Liver (tissue), 10 donors: ENCODE measurements at places on chromosomes 5 and 9. TPM values are rescaled to one million over a fixed set of nuclear protein-coding genes. Genes with fewer than 3 reads are reported as not detected.

- DNase-seq, result peak; percentile 21
- no peak overlapping the region for H3K4me3 ChIP-seq
These were observed 29.9 kb downstream of the SKP1 start for GRCh38 chr5:134146651-134147518.

Gene GOLM1
- 17.1 TPM for polyA plus RNA-seq

GRCh38 chr9:77876590-77876989, 155.0 kb downstream of the GNAQ start:
- H3K27me3 ChIP-seq, result no peaks in the 10 kb centered on the region
- no peak overlapping the region for H3K4me3 ChIP-seq
- H3K27ac ChIP-seq, result no peak overlapping the region

- H3K36me3 ChIP-seq, result no peaks in the 10 kb centered on the region
These were observed 53.9 kb downstream of the FXN start for GRCh38 chr9:69089491-69089890.

DNA sequence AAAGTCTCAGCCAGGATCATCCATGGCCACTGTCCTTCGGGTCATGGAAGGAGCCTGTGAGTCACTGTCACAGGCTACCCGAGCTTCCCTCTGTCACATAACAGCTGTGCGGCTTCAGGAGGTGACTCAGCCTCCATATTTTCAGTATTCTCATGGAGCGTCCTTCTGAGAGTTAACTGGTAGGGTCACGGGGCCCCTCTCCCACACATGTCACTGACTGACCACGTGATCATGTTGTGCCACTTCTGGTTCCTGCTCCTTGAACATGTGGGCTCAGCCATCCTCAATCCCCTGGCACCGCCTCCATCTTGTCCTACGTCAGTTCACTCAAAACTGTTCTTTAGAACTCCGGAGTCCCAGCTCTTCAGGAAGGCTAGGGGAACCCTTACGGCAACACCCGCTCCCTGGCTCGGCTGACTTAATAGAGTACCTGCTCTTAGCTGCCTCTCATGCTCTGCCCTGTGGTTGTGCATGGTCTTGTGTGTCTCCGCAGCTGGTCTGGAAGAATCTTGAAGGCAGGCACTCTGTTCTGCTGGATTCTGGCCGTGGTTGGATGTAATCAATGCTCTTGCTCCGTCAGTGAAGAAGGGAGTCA, 182.8 kb downstream of the ICE1 start:
- H3K4me1 ChIP-seq, result no peaks in the 10 kb centered on the region
- H3K4me3 ChIP-seq, result no peak overlapping the region
- H3K27ac ChIP-seq, result no peak overlapping the region
- no peaks in the 10 kb centered on the region for H3K36me3 ChIP-seq

DNA sequence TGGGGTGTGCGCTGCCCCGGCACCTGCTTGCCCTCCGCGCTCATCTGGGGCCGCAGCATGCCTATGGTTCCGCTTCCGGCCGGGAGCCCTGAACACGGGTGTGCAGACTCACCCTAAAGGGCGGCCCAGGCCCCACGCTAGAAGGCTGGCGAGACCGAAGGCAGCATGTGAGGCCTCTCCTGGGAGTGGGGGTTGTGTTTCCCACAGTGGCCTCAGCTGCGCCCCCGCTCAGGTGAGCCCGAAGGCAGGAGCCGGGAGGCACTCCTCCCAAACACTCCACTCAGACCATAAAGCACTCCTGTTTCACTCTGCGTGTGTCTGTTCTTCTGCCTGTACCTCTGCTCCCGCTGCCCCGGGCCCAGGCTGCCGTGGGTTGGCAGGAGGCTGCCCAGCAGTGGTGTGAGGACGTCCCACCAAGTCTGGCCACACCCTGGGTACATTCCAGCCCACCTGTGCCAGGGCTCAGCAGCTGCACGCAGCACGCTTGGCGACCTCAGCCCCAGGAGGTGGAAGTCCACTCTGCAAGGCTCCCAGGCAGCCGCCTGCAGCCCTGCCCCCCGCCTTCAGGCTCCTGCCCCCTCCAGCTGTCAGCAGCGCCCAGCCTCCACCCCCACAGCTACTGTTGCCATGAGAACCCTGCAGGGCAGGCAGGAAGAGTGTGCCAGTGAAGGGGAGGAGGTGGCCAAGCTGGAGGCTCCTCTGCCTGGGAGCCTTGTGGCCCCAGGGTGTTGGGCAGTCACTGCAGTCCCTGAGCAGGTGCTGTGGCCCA, 1.2 kb upstream of the AJM1 start:
- peaks cover 40% of the 10 kb centered on the region for H3K4me1 ChIP-seq
- no peak overlapping the region for H3K4me3 ChIP-seq
- peaks cover 5% of the 10 kb centered on the region for H3K36me3 ChIP-seq
- peak overlapping the region; percentile 40 for H3K27ac ChIP-seq
- H3K27me3 ChIP-seq, result no peaks in the 10 kb centered on the region
- DNase-seq, result no peak

Gene SLC34A3
- not detected for polyA plus RNA-seq

DNA sequence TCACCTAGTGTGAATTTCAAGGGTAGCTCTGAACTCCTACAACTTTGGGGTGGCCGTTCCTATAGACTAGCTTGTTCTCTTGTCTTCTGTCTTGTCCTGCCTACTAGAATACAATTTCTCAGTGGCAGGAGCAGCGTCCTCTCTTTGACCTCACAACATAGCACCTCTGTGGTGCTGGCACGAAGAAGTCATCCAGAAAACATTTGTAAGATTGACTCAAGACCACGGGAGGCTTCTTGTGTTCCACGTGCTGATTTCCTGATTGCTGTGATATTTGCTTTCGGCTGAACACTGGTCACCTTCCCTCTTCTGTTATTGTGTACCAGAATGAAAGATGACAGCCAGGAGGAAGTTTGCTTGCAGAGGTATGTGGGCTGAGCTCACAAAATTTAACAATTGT, 27.0 kb downstream of the SLC1A1 start:
- no peaks in the 10 kb centered on the region for H3K4me1 ChIP-seq
- H3K27ac ChIP-seq, result no peak overlapping the region

DNA sequence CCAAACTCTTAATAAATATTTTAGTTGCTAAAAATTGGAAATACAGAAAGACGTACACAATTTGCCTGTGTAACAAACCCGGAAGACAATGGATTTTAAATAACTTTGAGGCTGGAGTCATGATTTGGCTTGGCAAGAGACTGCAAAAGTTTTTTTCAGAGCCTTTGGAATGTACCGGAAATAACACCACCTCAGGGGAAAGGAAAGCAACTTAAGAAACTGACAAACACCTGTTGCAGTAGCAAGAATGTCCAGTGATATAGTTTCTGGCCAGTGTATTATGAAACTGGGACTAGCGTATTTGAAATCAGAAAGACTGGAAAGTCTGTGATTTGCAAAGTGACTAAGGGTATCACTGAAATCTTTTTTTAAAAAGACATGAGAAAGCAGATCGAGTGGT, 842 bp downstream of the MUSK start:
- no peak overlapping the region for H3K4me3 ChIP-seq
- H3K27me3 ChIP-seq, result peaks cover 2% of the 10 kb centered on the region
- H3K27ac ChIP-seq, result no peak overlapping the region
- DNase-seq, result no peak
- no peaks in the 10 kb centered on the region for H3K4me1 ChIP-seq
- no peaks in the 10 kb centered on the region for H3K36me3 ChIP-seq

Gene FOXD4L4
- polyA plus RNA-seq, result not detected

Gene PPP6C
- 10.1 TPM for polyA plus RNA-seq

DNA sequence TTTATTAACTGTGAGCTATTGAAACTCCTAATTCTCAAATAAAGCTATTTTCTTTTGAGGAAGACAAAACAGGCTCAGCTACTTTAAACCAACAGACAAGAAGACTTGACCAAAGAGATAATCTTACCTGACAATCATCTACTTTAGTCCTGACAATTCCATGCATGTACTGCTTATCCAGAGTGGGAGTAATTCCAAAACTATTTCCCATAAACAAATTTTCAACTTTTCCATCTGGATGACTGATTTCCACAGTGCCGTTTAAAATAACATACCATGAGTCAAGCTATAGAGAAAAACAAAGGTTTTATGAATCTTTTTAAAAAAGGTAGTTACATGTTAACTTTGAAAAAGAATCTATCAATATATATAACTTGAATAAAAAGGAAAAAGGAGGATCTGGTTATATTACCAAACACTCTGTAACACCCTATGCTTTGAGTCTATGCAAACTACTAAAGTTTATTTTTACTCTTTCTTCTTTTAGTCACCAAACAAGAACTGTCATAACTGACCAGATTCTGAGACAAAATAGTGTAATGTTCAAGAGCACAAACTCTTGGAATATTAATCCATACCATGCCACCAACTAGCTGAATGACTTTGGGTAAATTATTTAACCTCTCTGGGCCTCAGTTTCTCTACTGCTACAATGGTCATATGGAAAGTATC, 129.7 kb downstream of the RAPGEF6 start:
- DNase-seq, result no peak
- peaks cover 4% of the 10 kb centered on the region for H3K36me3 ChIP-seq
- H3K27me3 ChIP-seq, result no peaks in the 10 kb centered on the region
- no peak overlapping the region for H3K27ac ChIP-seq
- no peaks in the 10 kb centered on the region for H3K4me1 ChIP-seq
- H3K4me3 ChIP-seq, result no peak overlapping the region

Gene HTR4
- 0.19 TPM for polyA plus RNA-seq

DNA sequence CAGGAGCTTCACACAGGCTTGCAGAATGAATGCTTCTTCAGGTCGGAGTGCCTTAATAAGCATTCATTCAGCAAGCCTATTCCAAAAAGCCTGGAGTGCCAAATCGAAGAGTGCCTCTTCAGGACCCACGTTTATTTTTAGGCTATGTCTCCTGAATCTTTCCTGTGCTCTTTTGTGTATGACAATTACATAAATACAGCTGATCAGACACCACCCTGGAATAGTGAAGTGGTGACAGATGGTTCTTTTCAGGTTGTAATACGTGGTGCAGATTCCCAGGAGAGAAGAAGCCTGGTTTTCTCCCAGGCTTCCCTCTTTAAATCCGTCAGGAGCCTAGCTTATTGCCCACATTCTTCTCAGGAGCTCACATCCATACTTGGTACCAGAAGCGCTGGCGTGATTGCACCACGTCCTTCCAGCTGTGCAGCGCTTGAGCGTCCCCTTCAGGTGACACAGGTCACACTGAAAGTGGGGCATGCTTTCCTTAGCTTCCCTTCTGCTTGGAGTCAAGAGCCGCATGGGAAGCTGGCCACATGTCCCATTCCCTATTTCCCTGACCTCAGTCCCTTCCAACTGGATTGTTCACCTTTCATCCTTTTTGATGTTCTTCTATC, 123.1 kb downstream of the ADCY2 start:
- DNase-seq, result no peak
- H3K36me3 ChIP-seq, result no peaks in the 10 kb centered on the region
- no peak overlapping the region for H3K4me3 ChIP-seq
- H3K27me3 ChIP-seq, result no peaks in the 10 kb centered on the region
- no peak overlapping the region for H3K27ac ChIP-seq
- no peaks in the 10 kb centered on the region for H3K4me1 ChIP-seq

GRCh38 chr9:94577036-94577435, 16.6 kb downstream of the FBP2 start:
- peak overlapping the region; percentile 57 for H3K27ac ChIP-seq
- DNase-seq, result no peak
- no peak overlapping the region for H3K4me3 ChIP-seq
- no peaks in the 10 kb centered on the region for H3K27me3 ChIP-seq
- no peaks in the 10 kb centered on the region for H3K36me3 ChIP-seq

DNA sequence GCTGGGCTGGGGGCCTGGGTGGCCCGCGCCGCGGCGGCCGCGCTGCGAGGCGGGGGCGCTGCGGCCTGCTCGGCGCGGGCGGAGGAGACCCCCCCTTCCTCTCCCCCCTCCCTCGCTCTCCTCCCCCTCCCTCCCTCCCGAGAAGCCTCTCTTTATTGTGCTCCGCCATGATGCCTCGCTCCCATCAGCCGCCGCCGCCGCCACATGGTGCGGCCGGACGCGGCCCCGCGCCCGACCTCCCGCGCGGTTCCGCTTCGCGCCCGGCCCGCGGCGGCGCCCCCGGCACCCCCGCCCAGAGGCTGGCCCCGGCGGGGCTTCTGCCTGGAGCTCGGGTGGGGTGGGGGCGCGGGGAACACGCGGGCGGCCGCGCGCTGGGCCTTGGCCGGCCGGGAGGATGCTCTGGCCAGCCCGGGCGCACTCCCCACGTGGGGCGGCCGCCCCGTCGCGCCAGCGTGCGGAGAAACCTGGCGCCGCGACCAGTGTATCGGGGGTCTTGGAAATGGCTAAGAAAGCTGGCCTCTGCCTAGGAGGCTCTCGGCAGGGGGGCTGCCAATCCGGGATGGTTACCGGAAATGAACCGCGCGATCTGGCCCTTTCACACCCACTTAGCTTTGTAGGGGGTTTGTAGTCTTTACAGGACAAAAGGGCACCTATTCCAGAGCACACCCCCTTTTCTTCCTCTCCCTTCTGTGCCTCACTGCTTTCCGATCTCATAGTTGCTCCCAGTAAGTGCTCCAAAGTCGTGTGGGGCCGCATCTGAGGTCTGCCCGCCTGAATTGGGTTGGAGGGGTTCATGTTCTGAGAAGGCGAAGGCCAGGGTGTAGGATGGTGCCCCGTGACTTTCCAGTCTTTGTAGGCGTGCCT, 1.0 kb downstream of the SET start:
- DNase-seq, result no peak
- H3K27me3 ChIP-seq, result no peaks in the 10 kb centered on the region
- peaks cover 35% of the 10 kb centered on the region for H3K4me1 ChIP-seq
- peak overlapping the region; percentile 66 for H3K4me3 ChIP-seq

DNA sequence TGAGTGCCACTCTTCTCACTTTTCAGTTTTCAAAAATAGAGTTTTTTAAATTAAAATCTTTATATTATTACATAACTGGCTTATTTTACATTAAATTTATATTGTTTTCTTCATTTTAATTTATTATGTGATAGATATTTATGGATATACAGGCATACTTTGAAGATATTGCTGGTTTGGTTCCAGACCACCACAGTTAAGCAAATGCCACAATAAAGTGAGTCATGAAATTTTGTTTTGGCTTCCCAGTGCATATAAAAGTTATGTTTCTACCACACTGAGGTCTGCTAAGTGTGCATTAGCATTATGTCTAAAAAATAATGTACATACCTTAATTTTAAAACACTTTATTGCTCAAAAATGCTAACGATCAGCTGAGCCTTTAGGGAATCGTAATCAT, 47.4 kb downstream of the NDUFS4 start:
- H3K27ac ChIP-seq, result no peak overlapping the region
- no peaks in the 10 kb centered on the region for H3K27me3 ChIP-seq
- H3K4me3 ChIP-seq, result no peak overlapping the region
- H3K4me1 ChIP-seq, result peaks cover 2% of the 10 kb centered on the region
- DNase-seq, result no peak

DNA sequence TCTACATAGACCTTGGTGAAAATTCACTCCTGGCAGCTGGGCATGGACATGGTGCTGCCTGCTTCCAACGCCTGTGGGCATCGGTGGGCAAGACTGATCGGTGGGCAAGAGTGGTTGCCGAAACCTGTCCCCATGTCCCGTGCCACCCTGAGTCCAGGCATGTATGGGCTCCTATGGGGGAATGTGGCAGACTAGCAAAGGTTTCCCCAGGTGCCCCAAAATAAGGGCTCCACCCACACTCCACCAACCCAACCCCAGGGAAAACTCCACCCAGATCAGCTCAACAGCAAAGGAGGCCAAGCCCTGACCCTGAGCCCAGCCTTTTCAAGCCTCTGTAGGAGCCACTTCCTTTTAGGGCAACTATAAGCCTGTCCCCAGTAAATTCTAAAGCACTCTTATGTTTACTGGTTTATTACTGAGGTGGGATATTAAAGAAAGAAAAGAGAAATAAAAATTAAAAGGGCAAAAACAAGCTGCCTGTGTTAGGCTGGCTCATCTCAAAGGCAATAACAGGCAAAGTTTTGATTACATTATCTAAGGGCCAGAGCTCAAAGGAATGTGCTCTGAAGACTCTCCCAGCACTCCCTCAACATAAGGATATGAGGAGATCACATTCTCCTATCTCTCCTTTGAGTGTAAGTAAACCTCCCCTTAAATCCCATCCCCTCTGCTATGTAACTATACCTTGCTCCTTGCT, 8.9 kb upstream of the SPATA31E1 start:
- no peak for DNase-seq
- H3K4me3 ChIP-seq, result no peak overlapping the region
- H3K36me3 ChIP-seq, result no peaks in the 10 kb centered on the region
- H3K4me1 ChIP-seq, result no peaks in the 10 kb centered on the region
